NCI-H524 treated with DMSO at 0.1 percent for 48 hours (cell line): ENCODE measurements at places on chromosomes 16 and 17.

GRCh38 chr17:18235743-18236256 is 10.4 kb downstream of the LLGL1 start:
- DNase-seq, result no peak

DNA sequence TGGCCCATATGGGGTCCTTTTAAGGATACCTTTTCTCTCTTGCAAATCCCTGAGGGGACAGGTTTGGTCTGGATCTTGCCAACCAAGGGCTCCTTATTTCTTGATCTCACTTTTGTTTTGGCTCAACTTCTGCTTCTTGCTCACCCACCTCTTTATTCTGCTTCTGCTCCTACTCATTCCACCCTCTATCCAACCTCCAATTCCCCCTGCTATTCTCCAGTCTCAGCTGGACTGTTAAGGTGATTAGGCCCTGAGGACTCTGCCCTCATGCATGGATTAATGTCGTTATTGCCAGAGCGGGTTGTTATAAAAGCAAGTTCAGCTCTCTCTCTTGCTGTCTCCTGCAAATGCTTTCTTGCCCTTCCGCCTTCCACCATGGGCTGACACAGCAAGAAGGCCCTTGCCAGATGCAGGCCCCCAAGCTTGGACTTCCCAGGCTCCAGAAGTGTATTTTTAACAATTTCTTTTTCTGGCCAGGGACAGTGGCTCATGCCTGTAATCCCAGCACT is 29.8 kb downstream of the LAT start:
- no peak for DNase-seq

- DNase-seq, result no peak
These were observed 7.3 kb upstream of the CMTM3 start for GRCh38 chr16:66596986-66597848.

- DNase-seq, result no peak
These were observed 15.5 kb downstream of the TK2 start for GRCh38 chr16:66534376-66534799.

DNA sequence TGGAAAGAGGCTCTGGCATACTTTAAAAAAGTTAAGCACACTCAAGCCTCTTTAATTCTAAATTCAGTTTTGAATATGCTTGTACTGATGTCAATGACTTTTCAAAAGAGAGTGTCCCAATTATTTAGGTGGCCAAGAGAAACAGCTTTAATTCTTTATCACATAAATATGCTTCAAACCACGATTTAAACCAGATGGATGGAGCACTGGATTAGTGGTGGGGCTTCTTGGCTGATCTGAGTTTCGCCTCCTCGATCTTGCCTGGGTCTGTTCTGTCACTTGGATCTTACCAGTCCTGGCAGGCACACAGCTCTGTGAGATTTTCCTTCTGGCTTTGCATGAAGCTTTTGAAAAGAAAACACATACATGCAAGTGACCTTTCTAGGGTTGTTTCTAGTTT is 467.8 kb downstream of the MAF start:
- no peak for DNase-seq
